ENCODE measurements at places on chromosomes 11 and 22. TPM values are rescaled to one million over a fixed set of nuclear protein-coding genes. Genes with fewer than 3 reads are reported as not detected.

DNA sequence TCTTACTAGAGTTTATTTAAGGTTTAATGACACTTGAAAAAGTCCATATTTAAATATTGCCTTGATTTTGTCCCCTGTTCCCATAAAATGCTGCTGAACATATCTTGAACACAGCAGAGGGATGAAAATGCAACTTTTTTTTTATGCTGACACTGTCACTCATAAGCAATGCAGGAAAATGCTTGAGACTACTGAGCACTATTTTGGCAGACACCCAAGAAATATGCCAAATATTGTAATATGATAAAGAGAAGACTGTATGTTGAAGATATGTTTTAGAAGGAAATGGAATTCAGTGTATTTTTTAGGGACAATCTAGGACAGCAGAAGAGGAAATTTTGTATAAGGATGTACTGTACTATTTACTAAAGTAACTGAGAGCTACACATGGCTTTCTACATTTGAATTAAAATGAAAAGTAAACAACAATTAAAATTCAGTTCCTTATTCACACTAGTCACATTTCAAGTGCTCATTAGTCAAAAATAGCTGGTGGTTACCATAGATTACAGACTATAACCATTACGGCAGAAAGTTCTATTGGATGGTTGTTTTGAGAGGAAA lies 58.6 kb downstream of the LRRC4C start:
- H3K4me1 ChIP-seq, result no peaks in the 10 kb centered on the region
- no peak overlapping the region for H3K4me3 ChIP-seq
- H3K27ac ChIP-seq, result no peak overlapping the region
- H3K27me3 ChIP-seq, result no peaks in the 10 kb centered on the region
- no peaks in the 10 kb centered on the region for H3K36me3 ChIP-seq

DNA sequence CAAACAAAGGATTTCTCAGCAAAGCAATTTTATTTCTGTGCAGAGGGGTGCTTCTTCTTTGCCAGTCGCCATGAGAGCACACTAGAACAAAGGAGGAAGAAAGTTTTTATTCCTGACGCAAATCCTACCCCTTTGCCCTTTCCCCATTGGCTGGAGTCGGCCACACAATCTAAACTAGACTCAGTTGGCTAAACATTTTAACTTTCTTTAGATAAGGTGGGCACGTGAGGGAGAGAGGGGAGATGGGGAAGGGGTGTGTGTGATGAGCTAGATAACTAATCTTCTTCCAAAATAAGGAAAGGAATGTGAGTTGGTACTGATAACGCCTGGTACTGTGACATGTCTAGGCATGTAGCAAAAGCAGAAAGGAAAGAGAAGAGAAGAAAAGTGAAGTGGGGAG lies 626 bp downstream of the TRIM22 start:
- H3K4me3 ChIP-seq, result no peak overlapping the region
- H3K27me3 ChIP-seq, result no peaks in the 10 kb centered on the region
- H3K4me1 ChIP-seq, result peaks cover 2% of the 10 kb centered on the region

GRCh38 chr11:131912134-131912533 lies 541.7 kb downstream of the NTM start:
- no peak for DNase-seq
- H3K4me3 ChIP-seq, result no peak overlapping the region
- no peaks in the 10 kb centered on the region for H3K4me1 ChIP-seq
- no peak overlapping the region for H3K27ac ChIP-seq
- peaks cover 20% of the 10 kb centered on the region for H3K27me3 ChIP-seq

DNA sequence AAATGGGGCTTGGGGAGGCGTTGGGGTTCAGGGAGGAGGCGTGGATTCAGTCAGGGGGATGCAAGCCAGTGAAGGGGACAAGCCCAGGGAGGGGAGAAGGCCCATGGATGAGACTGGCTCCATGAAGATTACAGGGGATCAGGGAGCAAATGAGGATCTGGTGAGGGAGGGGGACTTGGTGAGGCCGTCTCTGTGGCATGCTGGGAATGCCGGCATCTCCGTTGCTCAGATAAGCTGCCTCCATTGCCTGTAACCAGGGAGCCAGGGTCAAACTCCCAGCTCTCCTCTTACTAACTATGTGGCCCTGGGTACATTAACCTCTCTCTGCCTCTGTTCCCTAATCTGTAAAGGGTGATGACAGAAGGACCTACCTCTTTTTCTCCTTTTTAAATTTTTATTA lies 38.7 kb downstream of the TPBGL start:
- H3K27me3 ChIP-seq, result no peaks in the 10 kb centered on the region
- DNase-seq, result no peak
- H3K4me1 ChIP-seq, result no peaks in the 10 kb centered on the region
- no peak overlapping the region for H3K27ac ChIP-seq
- no peak overlapping the region for H3K4me3 ChIP-seq

DNA sequence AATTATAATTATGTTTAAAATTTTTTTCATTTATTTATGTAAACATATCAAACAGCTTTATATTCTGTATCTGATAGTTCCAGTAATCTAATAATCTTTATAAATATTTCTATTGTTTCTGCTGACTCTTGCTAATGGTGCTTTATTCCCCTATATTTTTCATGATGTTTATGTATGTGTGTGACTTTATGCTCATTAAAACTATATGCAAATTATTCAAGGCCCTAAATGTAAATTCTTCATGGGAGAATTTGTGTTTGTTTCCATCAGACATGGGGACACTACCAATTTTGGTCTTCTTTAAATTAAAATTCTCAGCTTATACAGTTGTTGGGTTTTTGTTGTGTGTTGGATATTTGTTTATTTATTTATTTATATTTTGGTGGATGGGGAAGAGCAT lies 13.7 kb upstream of the ALKBH3 start:
- no peak for DNase-seq
- H3K27me3 ChIP-seq, result peaks cover 14% of the 10 kb centered on the region
- no peak overlapping the region for H3K27ac ChIP-seq
- no peaks in the 10 kb centered on the region for H3K4me1 ChIP-seq

GRCh38 chr11:79186669-79187068 lies 254.2 kb downstream of the TENM4 start:
- no peak overlapping the region for H3K27ac ChIP-seq
- DNase-seq, result no peak
- no peak overlapping the region for H3K4me3 ChIP-seq
- H3K4me1 ChIP-seq, result no peaks in the 10 kb centered on the region
- H3K36me3 ChIP-seq, result no peaks in the 10 kb centered on the region

The BAIAP2L2 gene
- total RNA-seq, result 7.1 TPM

- no peak for DNase-seq
- H3K27ac ChIP-seq, result no peak overlapping the region
- no peaks in the 10 kb centered on the region for H3K36me3 ChIP-seq
- no peaks in the 10 kb centered on the region for H3K4me1 ChIP-seq
Measured at GRCh38 chr11:680476-680875, 14.5 kb downstream of the DEAF1 start.

The TPBGL gene
- not detected for total RNA-seq

The ANO5 gene
- not detected for total RNA-seq

DNA sequence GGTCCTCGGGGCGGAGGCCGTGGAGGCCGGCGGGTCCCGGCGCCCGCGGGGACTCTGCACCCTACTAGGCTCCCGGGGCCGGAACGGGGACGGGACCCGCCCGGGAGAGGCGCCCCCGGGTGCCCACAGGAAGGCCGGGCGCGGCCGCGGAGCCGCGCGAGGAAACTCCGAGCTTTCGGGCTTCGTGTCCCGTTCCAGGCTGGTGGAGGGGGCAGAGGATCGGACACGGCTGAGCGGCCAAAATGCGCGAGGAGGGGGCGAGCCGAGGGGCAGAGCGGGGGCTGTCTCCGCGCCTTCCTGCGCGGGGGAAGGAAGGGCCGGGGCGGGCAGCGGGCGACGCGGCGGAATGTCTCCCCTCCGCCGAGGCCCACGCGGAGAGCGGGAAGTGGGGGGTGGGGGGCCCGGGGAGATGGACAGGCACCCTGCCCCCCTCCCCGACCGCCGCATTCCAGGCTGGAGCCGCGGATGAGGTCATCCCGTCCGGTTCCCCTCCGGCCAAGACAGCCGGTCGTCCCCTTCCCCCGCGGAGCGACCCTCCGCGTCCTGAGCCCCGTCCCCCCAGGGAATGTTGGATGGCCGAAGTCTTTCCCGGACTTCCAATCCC lies 430 bp downstream of the CDC42EP1 start:
- peaks cover 6% of the 10 kb centered on the region for H3K36me3 ChIP-seq
- no peaks in the 10 kb centered on the region for H3K27me3 ChIP-seq
- H3K4me1 ChIP-seq, result peaks cover 50% of the 10 kb centered on the region

DNA sequence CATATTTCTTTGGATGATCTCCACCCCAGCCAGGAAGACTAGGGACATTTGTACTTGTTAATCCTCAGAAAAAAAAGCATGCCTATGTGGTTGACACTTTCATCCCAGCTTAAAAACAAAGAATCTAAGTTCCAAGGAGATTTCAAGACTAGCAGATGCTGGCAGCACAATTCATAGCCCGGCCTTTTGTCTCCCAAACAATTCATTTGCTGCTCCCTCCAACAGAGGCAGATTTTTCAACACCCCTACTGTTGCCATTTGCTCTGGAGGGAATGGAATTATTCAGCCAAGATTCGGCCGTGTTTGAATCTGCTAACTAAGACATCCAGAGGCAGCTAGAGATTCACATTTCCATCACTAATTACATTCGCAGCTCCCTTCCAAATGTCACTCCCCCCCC lies 15.3 kb downstream of the P2RX3 start:
- H3K36me3 ChIP-seq, result 0 out of 2 replicates have a peak, but pooled peaks cover 4% of the 10 kb centered on the region
- no peaks in the 10 kb centered on the region for H3K4me1 ChIP-seq
- DNase-seq, result no peak
- H3K27ac ChIP-seq, result no peak overlapping the region
- H3K27me3 ChIP-seq, result peaks cover 22% of the 10 kb centered on the region
- no peak overlapping the region for H3K4me3 ChIP-seq

The NXPE1 gene
- total RNA-seq, result not detected

The APOL5 gene
- not detected for total RNA-seq

The RAB39A gene
- total RNA-seq, result not detected

The ANKK1 gene
- not detected for total RNA-seq

Data from PC-9 (cell line).